ENCODE measurements at places on chromosomes 1 and 21.

GRCh38 chr1:15543589-15544568 lies 17.2 kb downstream of the DNAJC16 start:
- no peak for DNase-seq

DNA sequence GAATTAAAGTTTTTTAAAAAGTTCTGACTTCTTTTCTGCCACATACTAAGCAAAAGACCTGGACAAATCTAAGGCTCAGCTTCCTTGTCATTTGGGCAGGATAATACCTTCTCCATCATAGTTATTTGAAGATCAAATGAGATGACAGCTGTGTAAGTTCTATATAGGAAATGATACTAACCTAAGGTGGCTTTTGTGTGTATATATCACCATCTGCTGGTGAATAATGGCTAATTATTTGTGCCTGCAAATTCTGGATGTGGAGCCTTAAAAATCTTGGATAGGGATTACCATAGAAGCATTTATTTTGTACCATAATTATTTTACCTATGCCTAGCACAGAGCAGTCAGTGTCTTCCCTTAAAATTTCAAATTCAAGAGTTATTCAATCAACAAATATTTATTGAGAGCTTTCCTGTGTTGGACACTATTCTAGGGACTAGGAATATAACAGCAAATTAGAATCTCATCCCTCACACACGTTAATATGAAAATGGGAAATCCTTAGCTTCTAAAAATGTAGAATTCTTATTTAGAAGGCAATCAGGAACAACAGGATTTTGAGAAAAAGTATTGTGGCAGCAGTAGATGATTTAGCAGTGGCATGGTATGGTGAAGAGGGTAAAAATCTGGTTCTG lies 89.8 kb downstream of the TMEM200B start:
- no peak for DNase-seq

- no peak for DNase-seq
Observed at GRCh38 chr21:42997053-42997452, 22.7 kb downstream of the PKNOX1 start.

GRCh38 chr21:15445327-15445726 lies 284.5 kb upstream of the USP25 start:
- DNase-seq, result no peak

- no peak for DNase-seq
Observed at GRCh38 chr1:233614173-233614742, 352 bp downstream of the KCNK1 start.
